ENCODE measurements at places on chromosomes 4 and X. TPM values are rescaled to one million over a fixed set of nuclear protein-coding genes. Genes with fewer than 3 reads are reported as not detected.

- DNase-seq: no peak
- H3K4me3 ChIP-seq: no peak overlapping the region
- H3K4me1 ChIP-seq: no peaks in the 10 kb centered on the region
- no peak overlapping the region for H3K27ac ChIP-seq
- H3K36me3 ChIP-seq: no peaks in the 10 kb centered on the region
- no peaks in the 10 kb centered on the region for H3K27me3 ChIP-seq
Observed at GRCh38 chr4:6165766-6166165, 34.6 kb downstream of the JAKMIP1 start.

GRCh38 chr4:7843831-7844593, 95.6 kb downstream of the AFAP1 start:
- no peaks in the 10 kb centered on the region for H3K27me3 ChIP-seq
- peak; percentile 90 for DNase-seq
- no peak overlapping the region for H3K27ac ChIP-seq

DNA sequence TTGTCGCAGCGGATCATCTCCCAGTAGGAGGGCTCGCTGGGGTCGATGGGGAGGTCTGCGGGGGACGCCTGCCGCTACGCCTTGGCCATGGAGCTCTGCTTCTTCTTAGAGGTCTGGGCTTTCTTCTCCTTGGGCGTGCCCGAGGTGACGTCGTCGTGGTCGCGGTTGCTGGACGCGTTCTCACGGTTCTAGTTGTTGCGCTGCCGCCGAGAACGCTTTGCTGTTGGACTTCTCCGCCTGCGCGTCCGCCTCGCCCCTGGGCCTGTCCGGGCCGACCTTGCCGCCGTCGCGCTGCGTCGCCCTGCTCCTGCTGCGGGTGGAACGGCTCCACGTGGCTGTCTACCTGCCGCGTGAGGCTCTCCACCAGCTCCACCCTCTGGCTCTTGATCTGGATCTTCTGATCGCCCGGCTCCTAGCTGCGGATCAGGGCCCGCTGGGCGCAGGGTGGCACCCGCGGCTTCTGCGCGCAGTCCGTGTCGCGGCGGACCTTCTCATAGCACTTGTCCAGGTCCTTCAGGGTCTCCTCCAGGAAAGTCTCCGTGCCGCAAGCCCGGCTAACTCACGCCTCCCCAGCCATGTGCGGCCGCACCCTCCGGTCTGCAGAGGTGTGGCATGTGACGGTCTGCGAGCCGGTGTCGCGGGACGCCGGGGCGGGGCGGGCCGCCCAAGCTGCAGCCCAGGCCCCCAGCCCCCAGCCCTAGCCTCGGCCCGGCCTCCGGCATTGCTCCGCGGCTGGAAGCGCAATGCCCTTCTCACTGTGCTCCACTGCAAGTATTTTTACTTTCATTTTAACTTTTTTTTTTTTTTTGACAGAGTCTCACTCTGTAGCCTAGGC, 40.5 kb upstream of the OGT start:
- H3K27ac ChIP-seq: peak overlapping the region; percentile 42
- peak overlapping the region; percentile 70 for H3K4me3 ChIP-seq
- H3K27me3 ChIP-seq: no peaks in the 10 kb centered on the region
- H3K4me1 ChIP-seq: no peaks in the 10 kb centered on the region

- H3K36me3 ChIP-seq: no peaks in the 10 kb centered on the region
- H3K27me3 ChIP-seq: no peaks in the 10 kb centered on the region
- H3K4me3 ChIP-seq: no peak overlapping the region
- no peak for DNase-seq
- no peaks in the 10 kb centered on the region for H3K4me1 ChIP-seq
Observed at GRCh38 chrX:97858592-97858991, 974.9 kb downstream of the RPA4 start.

Gene SMARCA1
- total RNA-seq: 23.9 TPM

Gene WDR1
- total RNA-seq: 129 TPM
